Nucleus accumbens (tissue), 56 donors: ENCODE measurements at places on chromosomes 7 and 10.
A peak's percentile ranks its signal among the peaks of the same experiment; 100 is the strongest.

DNA sequence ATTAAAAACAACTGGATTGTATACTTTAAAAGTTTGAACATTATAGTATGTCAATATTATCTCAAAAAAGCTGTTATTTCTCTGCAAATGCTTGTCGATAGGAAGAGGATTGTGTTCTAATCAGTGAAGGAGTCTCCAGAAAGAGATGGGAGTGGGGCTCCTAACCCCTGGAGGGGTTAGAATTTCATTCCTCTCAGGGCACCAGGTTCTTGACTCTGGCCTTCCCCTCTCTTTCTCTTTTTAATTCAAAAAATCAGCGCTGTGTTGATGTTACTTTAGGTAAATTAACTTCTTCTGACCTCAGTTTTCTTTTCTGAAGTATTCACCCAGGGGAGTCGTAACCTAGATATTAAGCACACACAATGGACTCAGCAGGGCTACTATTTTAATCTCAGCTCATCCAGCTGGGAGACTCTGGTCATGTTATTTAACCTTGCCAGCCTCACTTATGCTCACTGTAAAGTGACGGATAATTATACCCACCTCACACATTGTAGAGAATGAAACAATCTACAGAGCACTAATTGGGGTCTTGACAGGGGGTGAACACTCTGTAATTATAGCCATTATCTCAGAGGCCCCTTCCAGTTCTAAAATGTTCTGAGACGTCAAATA is 59.4 kb downstream of the GCC1 start:
- no peak for DNase-seq

DNA sequence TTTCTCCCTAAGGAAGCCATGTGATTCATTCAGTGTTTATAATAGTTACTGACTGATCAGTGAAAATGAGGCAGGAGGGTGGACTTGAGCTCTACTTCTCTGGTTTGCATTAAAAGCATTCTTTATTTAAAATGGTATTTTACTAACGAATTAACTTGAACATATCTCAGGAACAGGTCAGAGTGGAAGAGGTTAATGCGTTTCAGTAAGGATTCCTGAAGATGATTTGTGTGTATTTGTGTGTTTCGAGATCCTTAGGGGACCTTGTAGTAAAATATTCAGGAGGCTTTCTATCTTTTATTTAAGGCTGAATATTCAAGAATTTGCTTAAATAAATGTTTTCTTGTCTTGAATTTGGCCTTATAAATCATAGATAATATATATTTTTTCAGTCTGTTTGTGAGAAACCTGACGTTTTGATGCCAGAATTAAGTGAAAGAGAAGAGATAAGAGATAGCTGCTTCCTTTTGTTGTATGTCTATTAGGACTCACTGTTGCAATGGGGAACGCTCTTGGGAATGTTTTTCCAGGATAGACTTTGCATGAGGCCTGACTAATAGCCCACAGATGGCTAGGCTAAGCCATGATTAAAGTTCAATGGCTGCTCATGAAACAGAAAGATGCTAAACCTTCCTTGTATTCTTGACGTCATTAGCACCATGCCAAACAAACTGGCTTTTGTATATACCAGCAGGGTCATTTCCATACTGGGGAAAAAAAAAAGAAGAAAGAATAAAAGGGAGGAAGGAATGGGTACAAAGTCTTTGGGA is 93.8 kb upstream of the MTPN start:
- DNase-seq, result no peak

GRCh38 chr7:7576344-7576743 is 9.7 kb downstream of the MIOS start:
- no peak for DNase-seq

DNA sequence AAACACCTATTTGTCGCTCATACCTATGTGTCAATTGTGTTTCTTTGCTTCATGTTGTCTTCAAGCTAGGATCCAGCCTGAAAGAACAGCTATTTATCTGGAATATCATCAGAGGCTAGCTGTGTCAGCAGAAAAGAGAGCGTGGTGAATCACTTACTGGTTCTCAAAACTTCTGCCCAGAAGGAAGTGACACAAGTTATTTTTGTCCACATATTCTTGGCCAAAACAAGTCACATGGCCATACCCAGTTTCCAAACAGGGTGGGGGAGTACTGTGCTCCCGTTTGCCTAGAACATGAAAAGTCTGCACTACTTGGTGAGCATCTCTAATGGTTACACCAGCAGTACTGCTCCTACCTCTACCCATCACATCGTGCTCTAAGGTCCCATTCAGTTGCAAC is 160.9 kb upstream of the CSTF2T start:
- no peak for DNase-seq

DNA sequence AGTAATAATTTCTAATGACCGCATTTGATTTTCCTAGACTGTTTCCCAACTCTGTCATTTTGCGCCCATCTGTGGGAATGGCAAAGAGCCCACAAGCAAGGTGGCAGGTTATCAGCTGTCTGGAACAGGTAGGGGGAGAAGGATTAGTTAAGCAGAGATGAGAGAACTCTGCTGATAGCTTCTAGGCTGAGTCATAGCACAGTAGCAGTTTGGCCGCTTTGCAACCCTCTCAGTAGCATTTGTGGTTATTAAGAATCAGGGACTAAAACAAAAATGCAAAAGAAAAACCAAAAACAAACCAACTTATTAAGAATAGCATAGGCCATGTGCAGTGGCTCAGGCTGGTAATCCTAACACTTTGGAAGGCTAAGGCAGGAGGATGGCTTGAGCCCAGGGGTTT is 602.7 kb upstream of the SORCS1 start:
- no peak for DNase-seq

- no peak for DNase-seq
Measured at GRCh38 chr7:105776068-105776790, 100.2 kb downstream of the ATXN7L1 start.

- peak; percentile 48 for DNase-seq
Measured at GRCh38 chr7:3722396-3722922, 421.4 kb downstream of the SDK1 start.

DNA sequence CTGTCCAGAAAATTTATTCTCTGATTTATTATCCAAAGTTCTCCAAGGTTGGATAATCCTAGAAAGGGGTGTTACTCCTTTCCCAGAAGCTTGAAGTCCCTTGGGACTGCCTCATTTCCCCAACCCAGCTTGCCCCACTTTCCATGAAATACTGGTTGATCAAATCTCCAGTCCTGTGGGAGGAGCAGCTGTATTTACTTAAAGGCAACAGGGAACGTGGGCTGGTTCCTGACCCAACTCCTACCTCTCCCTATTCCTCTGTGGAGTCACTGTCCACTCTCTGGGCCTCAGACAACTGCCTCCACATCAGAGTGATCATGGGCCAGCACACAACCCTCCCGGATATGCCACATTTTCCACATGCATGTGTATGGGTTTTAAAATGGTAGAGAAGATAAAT is 166.2 kb upstream of the PRR15 start:
- no peak for DNase-seq

GRCh38 chr7:106193661-106194060 is 81.5 kb upstream of the SYPL1 start:
- DNase-seq, result no peak

- peak; percentile 82 for DNase-seq
Measured at GRCh38 chr10:35643151-35644049, 1.3 kb upstream of the FZD8 start.

DNA sequence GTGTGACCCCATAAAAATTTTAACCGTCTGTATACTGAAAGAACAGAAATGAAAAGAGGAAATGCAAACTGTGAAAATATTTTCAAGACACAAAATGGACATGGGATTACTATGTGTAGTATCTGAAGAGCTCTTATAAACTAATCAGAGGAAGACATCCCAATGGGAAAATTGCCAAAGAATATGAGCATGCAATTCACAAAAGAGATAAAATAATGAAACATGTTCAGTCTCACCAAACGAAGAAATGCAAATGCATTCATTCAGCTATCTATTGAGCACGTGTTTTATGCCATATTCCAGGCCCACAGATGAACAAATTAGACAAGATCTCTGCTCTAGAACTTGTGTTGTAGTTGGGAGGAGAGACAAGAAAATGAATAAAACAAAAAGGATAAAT is 63.2 kb downstream of the NHLRC2 start:
- no peak for DNase-seq

DNA sequence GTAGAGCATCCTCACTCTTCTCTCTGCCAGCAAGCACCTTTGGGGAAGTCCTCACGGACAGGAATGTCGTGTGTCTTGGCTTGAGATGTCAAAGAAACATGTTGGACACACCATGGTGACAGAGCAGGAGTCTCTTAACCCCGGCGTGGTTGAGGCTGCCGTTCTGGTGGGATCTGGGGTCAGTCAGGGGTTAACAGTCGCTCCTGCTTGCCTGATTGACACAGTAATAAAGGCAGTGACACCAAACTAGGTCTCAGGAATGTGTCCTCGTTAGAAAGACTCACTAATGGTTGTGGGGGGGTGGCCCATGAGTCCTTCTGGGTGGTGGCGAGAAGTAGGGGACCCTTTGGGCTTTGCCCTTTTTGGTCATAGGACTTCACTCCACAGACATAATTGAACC is 69.0 kb downstream of the TCF7L2 start:
- DNase-seq, result no peak
